ENCODE measurements at places on chromosomes 2 and 18. TPM values are rescaled to one million over a fixed set of nuclear protein-coding genes. Genes with fewer than 3 reads are reported as not detected.

- DNase-seq = no peak
Measured at GRCh38 chr2:65661980-65662653, 229.7 kb upstream of the SPRED2 start.

DNA sequence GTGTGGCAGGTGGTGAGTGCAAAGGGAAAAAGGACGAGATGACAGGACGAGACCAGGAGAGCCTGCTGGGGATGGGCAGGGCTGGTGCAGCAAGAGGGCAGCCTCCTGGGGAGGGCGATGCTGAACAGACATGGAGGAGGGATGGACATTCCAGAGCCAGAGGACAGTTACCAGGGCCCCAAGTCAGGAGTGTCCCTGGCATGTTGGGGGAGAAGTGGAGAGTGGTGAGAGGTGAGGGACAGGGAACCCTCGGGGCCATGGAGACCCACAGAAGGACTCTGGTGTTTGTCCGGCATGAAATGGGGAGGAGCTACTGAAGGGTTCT lies 19.0 kb downstream of the MTERF4 start:
- DNase-seq = no peak

DNA sequence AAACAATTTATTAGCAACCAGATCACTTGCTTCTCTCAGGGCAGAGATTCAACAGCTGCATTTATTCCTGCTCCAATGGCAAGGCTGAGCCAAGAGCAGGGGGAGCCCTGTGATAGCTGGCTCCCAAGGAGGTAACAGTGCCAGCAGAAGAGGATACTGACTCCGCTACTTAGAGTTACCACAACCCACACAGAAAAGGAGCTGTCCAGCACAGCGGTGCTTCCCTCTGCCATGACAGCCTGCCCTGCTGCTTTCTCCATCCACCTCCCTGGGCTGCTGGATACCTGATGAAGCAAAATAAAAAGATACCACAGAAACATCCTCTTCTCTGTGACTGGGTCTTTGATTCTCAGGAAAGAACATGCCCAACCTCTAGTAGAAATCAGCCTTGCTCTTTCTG lies 467.2 kb downstream of the LRRTM4 start:
- DNase-seq = no peak

GRCh38 chr2:148745151-148745851 lies 100.8 kb downstream of the EPC2 start:
- no peak for DNase-seq

The PCARE gene
- total RNA-seq = not detected

The SLC9A2 gene
- total RNA-seq = not detected

The SMAD2 gene
- 310 TPM for total RNA-seq

Data from activated T-cell treated with anti-CD3 and anti-CD28 coated beads, Interleukin-2, amount 50 U/mL, for 72 hours (primary cell).